ENCODE measurements at places on chromosomes 11 and 22.

DNA sequence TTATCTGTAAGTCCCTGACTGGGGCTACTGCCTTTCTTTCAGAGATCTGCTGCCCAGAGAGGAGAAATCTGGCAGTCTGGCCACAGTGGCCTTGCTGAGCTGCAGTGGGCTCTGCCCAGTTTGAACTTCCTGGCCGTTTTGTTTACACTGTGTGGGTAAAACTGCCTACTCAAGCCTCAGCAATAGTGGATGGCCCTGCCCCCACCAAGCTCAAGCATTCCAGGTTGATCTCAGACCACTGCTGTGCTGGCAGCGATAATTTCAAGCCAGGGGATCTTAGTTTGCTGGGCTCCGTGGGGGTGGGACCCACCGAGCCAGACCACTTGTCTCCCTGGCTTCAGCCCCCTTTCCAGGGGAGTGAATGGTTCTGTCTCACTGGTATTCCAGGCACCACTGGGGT, 117.5 kb downstream of the TRPC6 start:
- DNase-seq: no peak

DNA sequence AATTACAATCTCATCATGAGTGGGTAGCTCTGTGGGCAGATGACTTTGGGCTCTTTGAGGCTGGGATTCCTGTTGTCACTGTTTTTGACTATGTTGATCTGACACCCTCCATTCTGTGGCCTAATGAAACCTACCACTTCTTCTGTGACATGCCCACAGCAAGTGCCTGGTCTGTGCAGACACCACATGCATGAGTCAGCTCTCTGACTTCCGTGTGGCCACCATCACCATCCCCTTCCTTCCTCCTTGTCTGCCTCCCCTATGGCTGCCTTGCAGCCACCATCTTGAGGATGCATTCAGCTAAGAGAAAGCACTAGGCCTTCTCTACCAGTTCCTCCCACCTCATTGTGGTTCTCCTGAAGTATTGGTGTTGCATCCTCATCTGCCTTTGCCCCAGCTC, 15.3 kb upstream of the OR10V1 start:
- DNase-seq: peak; percentile 47

GRCh38 chr11:55367674-55368073, at the start of gene OR4A15:
Gene OR4A15 (plus strand): TSS chr11:55367974. CDS start chr11:55367974, 0 bp downstream.
- no peak for DNase-seq

GRCh38 chr11:96242191-96242847, 100.7 kb downstream of the MAML2 start:
- DNase-seq: peak; percentile 84

- DNase-seq: no peak
Measured at GRCh38 chr11:31529189-31529588, 19.6 kb downstream of the ELP4 start.

GRCh38 chr11:88414981-88415413, 77.5 kb upstream of the CTSC start:
- DNase-seq: no peak

DNA sequence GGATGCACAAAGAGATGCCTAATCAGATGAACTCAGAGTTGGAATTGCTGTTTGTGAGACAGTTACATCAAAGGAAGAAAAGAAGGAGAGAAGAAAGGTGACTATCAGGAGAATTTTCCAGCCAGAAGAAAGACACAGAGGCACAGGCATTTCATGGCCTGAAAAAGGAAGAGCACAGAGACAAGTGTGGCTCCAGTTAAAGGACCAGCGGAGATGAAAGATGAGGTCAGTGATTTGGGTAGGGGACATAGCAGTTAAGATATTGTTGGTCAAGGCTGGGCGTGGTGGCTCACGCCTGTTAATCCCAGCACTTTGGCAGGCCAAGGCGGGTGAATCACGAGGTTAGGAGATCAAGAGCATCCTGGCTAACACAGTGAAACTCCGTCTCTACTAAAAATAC, 3.4 kb upstream of the ZNF280A start:
- no peak for DNase-seq

DNA sequence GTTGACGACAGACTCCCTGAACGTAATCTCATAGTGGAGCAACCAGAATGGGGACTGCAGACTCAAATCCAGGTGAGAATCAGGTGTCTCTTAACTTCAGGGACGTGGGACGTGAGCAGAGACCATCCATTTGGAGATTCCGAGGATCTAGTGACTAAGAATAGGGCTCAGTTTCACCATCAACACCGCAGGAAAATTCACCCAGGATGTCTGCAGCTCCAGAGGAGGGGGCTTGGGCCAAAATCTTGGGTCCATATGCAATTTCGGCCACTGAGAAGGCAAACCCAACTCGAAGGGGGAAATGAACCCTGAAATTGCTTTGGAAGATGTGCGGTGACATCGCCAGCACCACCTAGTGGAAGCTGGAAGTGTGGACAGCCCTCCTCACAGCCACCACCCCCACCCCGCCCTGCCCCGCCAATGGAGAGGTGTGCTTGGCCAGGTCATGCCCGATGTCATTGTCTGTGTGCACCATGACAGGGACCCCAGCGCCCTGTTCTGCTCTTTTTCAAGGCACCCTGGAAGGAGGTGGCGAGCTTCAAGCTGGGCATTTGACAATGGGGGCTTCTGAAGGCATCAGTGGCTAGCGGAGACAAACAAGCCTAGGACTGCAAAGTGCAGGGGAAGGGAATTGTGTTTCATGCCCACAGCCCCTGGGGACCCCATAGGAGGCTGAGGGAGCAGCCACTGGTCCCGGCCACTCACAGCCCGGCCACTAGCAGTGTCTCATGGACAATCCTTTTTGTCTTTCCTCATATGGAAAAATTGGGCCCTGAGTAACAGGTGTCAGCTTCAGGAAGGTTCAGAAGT, 24.8 kb downstream of the APOL1 start:
- DNase-seq: peak; percentile 65

GRCh38 chr11:111123463-111124398, 121.8 kb upstream of the POU2AF2 start:
- DNase-seq: no peak

- DNase-seq: no peak
Measured at GRCh38 chr11:107413352-107413751, 44.3 kb downstream of the CWF19L2 start.

- DNase-seq: no peak
Measured at GRCh38 chr11:28146123-28146751, 38.0 kb downstream of the METTL15 start.

DNA sequence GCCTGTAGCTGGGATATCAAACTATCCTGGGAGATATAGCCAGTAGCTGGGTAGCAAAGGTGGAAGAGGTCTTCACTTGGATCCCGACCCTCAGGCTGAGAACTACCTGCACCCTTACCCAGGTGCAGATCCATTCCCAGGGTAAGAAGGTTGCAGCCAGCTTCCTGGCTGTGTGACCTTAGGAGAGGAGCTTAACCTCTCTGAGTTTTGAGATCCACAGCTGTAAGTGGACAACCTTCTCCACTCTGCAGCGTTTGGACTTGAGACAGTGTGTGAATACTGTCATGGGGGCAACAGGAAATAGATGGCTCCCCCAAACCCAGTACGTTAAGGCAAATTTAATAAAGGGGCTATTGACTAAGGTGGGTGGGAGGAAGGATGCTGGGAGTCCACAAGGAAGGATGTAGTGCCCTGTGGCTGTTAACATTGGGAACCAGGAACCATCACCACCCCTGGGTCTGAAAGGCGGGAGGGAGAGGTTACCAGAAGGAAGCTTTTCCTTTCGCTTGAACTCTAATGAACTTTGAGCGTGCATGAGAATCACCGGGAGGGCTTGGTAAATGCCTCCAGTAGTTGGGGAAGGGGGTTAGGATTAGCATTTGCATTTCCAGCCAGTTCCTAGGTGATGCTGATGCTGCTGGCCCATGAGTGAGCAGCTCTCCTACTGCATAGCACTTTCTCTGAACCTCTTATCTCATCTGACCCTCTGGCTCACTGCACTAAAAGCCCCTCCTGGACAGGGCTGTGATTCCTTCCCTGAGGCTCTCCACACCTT, 24.4 kb downstream of the SGSM1 start:
- DNase-seq: no peak

DNA sequence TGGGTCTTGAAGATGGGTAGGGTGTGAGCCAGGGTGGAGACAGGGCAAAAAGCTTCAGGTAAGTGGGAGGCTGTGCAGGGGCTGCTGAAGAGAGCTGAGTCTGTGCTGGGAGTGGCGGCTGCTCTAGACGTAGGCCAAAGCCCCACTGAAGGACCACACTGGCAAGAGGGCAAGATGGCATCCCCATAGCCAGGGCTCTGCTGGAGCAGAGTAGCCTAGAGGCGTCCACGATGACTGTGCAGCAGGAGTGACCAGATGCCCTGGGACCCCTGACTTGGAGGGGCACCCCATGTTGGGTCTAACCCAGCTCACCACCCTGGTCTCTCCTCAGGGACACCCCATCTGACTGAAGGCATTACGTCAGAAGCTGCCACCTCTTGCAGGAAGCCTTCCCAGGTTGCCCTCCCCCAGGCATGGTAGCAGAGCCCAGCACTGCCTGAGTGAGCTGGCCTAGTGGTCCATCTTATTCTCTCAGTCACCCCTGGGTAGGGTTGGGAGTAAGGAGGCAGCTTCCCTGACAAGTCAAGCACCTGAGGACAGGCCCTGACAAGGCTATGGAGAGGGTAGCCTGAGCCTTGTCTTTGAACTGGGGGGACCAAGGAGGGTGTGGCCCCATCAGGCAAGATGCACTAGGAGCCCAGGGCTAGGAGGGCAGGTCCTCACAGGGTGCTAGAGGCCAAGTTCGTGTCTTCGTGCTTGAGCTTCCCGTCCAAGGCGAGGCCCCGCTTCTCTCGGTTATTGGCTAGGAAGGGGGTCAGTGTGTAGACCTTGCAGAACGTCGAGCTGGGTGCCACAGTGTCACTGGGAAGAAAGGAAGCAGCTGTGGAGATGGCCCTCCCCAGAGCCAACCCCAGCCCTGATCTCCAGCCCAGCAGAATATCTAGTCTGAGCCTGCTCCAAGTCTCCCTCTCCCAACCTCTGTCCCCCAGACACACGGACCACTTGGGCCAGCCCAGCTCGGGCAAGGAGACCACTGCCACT, 33.1 kb downstream of the TPBGL start:
- DNase-seq: no peak

- DNase-seq: no peak
Measured at GRCh38 chr11:106378513-106379179, 301.2 kb downstream of the AASDHPPT start.

DNA sequence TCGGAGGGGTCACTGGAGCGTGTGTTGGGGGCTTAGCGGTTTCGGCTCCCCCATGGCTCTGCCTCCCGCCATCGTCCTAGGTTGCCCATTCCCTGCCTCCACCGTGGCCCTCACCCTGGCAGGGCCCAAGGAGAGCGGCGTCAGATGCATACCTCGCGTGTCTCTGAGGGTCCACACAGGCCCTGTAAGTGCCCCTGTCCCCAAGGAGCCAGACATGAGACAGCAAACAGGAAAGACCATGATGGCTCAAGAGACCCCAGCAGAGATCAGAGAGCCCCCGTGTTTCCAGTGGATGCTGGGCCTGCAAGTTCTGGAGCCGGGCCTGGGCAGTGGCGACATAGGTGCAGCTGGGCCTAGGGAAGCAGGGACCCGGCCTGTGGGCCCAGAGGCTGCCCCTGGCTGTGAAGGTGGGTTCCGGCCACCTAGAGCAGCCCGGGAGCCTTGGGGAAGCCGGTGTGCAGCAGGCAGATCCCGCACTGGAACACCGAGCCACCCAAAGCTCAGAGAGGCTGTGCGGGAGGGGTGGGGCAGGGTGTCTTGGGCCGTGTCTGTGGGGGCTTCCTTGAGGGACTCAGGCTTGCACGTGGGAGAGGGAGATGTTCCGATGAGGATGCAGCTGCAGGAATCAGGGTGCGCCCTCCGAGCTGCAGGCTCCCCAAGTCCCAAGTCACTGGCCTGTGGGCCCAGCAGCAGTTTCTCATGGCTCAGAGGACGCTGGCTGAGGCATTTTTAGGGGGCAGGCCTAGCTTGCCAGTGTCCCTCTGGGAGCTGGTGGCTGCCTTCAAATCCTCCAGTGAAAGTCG, 126.4 kb downstream of the KCNQ1OT1 start:
- DNase-seq: no peak

GRCh38 chr11:56906683-56907148, 82.0 kb upstream of the OR5AK2 start:
- DNase-seq: no peak

- DNase-seq: no peak
Measured at GRCh38 chr11:2908130-2908529, 21.1 kb downstream of the PHLDA2 start.

DNA sequence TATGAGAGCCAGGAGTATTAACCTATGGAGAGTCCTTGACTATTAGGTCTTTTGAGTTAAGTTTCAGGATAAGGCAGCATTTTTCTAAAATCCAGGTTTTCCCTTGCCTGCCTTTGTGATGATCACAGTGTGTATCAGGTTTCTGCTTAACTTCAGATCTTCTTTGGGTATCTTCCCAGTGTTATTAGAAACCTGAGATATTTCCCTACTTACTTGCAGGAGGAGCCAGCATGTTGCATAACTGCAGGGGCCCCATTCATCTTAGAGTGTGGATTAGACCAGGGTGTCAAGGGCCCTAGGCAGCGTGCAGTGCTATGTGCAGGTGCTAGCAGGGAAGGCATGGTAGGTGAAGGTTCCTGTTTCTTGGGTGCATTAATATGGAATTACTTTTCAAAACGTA, 69.5 kb downstream of the ZNRF3 start:
- no peak for DNase-seq

- no peak for DNase-seq
Measured at GRCh38 chr11:61550665-61551227, 30.1 kb downstream of the SYT7 start.

GRCh38 chr22:48310740-48311139, 1516.9 kb downstream of the BRD1 start:
- no peak for DNase-seq

DNA sequence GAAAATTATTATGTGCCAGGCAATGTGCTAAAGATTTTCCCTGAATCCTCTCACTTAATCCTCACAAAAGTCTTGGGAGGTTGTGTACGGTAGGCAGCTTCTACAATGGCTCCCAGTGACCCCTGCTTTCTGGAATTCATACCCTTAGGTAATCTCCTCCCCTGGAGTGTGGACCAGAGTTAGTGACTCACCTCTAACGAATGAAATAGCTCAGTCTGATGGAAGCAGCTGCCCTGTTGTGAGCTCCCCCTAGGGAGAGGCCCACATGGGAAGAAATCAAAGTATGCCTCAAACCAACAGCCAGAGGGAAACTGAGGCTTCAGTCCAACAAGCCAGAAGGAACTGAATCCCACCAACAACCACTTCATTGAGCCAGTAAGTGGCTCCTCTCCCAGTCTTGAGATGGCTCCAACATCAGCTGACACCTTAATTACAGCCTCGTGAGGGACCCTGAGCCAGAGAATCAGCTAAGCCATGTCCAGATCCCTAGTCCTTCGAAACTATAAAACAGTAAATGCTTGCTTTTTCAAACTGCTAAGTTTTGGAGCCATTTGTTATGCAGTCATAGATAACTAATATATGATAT, 98.9 kb upstream of the ISX start:
- DNase-seq: no peak

All from inflammatory macrophage (primary cell).